Breast epithelium (tissue), 4 donors: ENCODE measurements at places on chromosomes 5 and 9.

DNA sequence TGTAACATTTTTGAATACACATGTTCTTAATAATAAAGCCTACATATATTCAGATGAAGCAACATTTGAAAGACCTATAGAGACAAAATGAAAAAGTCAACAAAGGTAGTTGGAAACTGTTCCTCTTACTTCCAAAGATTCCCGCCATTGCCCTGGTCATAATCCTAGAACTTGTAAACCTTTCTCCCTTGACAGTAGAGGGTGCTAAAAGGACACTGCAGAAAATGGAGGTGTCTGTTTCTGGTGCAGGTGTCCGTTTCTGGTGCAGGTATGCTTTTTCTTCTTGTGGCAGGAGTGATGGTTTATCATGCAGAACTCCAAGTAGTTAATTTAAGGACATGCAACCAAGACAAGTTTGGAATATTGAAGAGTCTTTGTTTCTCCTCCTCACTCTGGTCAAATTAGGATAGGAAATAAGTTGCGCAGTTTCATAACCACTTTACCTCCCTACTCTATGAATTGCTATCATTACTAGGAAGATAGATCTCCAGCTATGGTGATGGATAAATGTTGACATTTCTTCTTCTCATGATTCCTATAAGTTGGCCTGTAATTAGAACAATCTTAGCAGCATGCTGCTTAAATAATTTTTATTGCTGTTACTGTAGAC lies 56.0 kb upstream of the FAM174A start:
- no peak for DNase-seq

GRCh38 chr5:172280317-172280716 lies 3.2 kb downstream of the UBTD2 start:
- no peak for DNase-seq

GRCh38 chr5:180804129-180804618 lies 1.6 kb upstream of the MGAT1 start:
- no peak for DNase-seq

- DNase-seq, result no peak
Observed at GRCh38 chr9:14530841-14531240, 162.4 kb downstream of the ZDHHC21 start.

GRCh38 chr5:142795251-142795650 lies 25.1 kb downstream of the ARHGAP26 start:
- no peak for DNase-seq

- DNase-seq, result peak; percentile 93
Observed at GRCh38 chr5:133968204-133968980, at the start of gene C5orf15. Gene C5orf15, minus strand, starts transcription at chr5:133968625. Its CDS starts 41 bp downstream, at chr5:133968584.

DNA sequence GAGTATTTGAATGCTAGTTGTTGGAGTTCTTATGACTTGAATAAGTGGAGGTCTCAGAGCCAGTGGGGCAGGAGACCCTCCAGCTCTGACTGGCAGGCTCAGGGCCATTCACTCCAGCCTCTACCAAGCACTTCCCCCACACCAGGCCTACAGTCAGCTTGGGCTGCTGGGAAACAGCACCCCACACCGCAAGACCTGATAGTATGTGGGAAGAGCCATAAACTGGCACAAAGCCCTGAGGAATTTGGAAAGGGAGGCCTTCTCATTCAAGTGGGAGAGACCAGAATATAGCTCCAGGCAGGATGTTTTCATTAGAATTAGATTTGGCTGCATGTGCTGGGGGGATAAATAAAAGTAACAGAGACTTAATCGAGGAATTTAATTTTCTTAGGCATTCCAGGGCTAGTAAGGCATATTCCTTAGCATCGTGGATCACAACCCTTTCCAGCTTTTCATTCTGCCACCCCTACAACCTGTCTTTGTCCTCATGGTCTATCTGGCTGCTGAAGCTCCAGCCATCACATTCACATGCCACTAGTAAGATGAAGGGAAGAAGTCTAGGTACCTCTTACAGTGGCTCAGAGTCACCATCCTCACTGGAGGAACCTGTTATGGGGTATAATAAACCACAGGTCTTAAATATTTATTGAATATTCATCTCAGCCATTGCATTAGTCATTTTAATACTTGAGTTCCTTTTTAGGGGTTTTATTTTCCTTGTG lies 47.5 kb downstream of the TMOD1 start:
- no peak for DNase-seq

GRCh38 chr9:89310475-89311345 lies at the start of gene CKS2:
Gene CKS2, plus strand, starts transcription at chr9:89311195. Its CDS starts 98 bp downstream, at chr9:89311293.
- peak; percentile 100 for DNase-seq

DNA sequence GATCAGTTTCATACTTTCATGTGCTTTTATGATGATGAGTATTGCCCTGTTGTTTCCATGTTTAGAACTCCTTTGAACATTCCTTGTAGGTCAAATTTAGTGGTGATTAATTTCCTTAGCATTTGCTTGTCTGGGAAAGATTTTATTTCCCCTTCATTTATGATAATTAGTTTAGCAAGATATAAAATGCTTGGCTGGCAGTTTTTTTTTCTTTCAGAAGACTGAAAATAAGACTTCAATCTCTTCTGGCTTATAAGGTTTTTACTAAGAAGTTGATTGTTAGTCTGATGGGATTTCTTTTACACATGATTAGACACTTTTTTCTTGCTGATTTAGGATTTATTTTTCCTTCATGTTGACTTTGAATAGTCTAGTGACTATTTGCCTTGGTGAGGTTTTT lies 238.9 kb upstream of the ADCY2 start:
- DNase-seq, result no peak

DNA sequence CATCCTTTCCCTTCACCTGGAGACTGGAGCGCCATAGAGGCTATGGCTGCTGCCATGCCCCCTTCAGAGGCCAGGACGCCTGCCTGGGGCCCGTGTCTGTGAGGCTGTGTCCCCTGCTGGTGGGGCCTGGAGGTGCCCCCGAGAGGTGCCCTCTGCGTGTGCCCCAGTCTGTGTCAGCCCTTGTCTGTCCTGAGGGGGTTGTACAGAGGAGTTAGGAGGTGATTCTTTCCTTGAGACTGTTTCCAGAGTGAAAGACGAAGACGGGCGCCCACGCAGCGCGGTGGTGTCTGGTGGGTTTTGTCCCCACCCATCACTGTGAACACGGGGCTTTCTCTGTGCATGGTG lies 24.6 kb downstream of the TRAF2 start:
- no peak for DNase-seq

- no peak for DNase-seq
Observed at GRCh38 chr9:615756-616155, 225.7 kb upstream of the DMRT1 start.

DNA sequence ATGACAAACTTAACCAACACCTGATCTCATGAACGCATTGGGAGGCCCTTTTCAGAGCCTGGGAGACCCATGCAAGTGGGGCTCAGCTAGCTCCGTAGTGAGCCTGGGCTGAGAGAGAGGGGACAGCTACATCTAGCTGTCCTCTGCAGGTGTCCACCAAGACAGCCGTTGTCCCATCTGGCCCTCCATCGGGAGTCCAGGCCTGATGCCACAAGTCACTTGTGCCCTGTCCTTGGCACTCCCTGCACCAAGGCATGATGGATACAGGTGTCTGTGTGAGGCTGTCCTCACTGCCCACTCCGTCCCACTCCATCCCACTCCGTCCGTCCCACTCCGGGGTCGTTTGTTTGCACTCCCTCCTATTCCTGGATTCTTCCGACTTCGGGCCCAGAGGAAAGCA lies 2.5 kb upstream of the EDF1 start:
- no peak for DNase-seq

- DNase-seq, result peak; percentile 89
Observed at GRCh38 chr5:138336952-138337684, 948 bp upstream of the FAM53C start.

DNA sequence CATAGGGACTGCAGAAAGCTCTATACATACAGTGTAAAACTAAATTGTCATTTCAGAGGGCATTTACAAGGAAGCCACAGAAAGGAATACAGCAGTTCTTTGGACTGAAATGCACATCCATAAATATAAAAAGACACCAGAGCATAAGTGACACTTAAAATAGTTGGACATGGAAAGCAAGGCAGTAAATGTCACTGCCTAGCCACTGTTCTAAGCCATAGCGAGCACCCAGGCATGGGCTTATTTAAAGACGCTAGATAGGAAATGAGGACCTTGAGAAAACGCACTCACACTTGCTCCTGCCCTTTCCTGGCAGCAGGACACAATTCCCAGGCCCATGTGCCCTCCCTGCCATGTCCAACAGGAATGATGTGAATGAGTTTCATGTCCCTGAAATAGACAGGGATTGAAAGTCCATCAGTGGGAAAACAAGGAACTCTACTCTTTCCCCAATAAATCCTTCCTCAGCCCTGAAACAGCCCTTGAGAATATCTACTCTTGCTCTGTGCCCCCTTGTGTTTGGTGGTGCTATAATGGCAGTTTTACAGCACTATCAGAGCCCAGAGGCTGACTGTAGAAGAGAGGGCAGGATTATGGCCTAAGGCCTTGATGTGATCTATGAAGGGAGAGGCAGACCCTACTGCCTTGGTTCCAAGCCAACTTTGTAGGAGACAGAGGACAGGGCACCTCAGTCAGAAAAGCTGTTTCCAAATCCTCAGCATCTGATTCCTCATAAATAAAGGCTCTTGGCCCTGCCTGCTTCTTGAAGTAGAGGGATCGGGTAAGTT lies 182.9 kb downstream of the SAXO1 start:
- DNase-seq, result no peak

GRCh38 chr9:115651461-115651860 lies 502.1 kb upstream of the PAPPA start:
- no peak for DNase-seq

GRCh38 chr9:94870793-94871558 lies 144.5 kb downstream of the AOPEP start:
- DNase-seq, result no peak

DNA sequence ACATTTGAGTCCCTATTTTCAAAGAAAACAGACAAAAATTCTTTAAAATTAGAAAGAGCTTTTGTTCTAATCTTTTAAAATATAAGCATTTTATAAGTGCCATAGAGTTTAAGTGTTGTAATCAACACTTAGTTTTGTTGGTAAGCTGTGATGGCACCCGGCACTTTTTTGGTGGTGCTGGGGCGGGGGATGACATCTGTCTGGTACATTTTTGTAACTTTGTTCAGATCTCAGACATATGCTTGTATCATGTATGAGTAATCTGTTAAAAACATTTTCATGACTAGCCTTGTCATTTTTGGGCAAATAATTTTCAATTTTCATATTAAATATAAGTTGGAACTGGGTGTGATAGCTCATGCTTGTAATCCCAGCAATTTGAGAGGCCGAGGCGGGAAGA lies 51.7 kb downstream of the UBAP1 start:
- DNase-seq, result no peak

DNA sequence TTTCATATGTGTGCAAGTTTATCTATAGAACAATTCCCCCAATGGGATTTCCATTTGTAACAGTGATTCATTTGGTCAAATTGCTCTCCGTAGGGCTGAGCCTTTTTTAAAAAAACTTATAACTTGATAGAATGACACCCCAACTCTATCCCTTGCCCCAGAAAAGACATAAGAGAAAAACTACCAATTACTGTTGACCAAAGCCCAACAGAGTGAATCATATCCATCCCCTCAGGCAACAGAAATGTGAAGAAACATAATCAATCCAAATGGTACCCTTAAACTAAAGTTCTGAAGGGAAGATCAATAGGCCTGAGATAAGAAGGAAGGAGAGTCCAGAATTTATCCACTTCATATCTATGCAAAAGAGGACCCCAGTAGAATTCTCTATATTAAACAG lies 17.8 kb downstream of the TICAM2 start:
- DNase-seq, result no peak

GRCh38 chr5:14696057-14696456 lies 31.5 kb downstream of the OTULIN start:
- no peak for DNase-seq

DNA sequence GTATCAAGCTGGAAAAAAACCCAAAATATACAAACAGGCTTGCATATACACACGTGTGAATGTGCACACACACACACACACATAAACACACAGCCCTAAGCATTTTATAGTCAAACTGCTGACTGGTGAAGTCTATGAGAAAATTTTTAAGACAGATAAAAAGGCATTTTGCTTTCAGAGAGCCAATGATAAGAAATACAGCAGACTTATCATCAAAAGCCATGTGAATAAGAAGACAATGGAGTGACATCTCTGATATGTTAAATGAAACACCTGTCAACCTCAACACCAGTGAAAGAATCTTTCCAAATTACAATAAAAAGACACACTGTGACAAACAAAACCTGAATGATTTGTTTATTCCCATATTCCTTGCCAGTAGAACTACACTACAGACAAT lies 233.3 kb downstream of the CDH9 start:
- DNase-seq, result no peak

DNA sequence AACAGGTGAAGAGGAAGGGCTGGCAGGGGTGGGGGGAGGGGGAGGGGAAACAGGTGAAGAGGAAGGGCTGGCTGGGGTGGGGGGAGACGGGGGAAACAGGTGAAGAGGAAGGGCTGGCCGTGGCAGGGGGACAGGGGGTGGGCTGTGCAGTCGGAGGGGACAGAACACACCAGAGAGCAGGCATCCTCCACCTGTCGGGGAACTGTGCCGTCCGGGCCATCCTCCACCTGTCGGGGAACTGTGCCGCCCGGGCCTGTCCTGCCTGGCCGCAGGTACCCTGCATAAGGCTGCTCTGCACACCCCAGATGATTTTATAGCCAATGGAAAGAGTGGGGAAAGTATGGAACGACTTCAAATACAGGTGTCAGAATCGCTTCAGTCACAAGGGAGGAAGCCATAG lies 32.5 kb upstream of the PPP1R26 start:
- no peak for DNase-seq

- no peak for DNase-seq
Observed at GRCh38 chr9:14690948-14691730, 2.1 kb downstream of the ZDHHC21 start.

GRCh38 chr5:89628876-89629635 lies 746.1 kb upstream of the MEF2C start:
- DNase-seq, result no peak

DNA sequence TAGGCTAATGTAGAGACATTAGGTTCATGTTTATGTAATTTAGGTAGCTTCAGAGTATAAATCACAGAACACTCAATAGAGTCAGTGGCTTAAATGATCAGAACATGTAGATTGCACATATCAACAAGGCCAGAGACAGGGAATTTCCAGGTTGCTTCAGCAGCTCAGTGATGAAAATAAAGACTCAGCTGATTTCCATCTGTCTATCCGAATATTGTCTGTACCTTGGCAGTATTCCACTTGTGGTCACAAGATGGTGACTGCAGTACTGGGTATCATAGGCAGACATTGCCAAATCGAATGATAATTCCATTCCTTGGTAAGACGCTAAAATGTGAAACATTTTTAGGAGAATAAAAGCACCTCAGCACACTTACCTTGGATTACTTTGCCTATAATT lies 702.2 kb downstream of the MAT2B start:
- DNase-seq, result no peak

DNA sequence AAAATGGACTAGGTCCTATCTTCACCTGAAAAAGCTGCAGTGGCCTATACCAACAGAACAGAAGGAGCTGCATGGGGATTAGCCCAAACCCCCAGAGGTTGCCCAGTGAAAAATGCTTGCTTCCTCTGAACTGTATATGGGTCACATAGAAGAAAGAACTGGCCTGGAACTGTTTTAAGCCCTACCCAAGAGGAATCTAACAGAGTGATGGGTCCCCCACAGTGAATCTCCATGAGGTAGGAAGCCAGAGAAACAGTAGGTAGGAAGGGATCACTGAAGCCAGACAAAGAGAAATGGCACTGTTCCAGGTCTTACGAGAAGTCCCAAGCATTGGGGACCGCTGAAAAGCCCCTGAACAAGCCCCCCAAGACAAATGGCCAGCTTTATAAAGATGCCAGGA lies 28.8 kb upstream of the TRIM32 start:
- no peak for DNase-seq
